Stimulated activated CD8-positive, alpha-beta memory T cell treated with anti-CD3 and anti-CD28 coated beads, Interleukin-12 subunit alpha, Interleukin-12 subunit beta, amount 100 ng/mL, for 4 hours (primary cell): ENCODE measurements at places on chromosomes 1 and 21.

DNA sequence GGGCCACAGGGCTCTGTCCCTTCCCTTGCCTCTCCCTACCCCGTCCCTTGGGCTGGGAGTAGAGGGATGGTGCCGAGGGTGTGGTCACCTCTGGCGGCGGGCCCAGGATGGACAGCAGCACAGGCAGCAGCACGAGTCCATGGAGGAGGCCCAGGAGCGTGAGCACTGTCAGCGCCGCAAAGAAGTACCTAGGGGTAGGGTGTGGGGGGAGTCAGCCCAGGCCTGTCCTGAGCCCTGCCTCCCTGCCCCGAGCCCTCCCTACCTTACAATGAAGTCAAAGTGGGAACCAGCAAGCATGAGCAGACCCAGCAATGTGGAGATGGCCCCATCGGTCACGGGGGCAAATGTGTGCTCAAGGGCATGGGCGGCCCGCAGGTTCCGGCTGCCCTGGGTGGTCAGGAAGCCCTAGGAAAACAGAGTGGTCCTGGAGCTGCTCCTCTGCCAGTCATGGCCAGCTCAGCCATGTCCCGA lies 14.7 kb downstream of the BTBD19 start:
- no peak for DNase-seq

GRCh38 chr1:170886460-170886859 lies 48.9 kb upstream of the MROH9 start:
- no peak for DNase-seq

GRCh38 chr1:29832936-29833335 lies 596.6 kb downstream of the PTPRU start:
- no peak for DNase-seq

DNA sequence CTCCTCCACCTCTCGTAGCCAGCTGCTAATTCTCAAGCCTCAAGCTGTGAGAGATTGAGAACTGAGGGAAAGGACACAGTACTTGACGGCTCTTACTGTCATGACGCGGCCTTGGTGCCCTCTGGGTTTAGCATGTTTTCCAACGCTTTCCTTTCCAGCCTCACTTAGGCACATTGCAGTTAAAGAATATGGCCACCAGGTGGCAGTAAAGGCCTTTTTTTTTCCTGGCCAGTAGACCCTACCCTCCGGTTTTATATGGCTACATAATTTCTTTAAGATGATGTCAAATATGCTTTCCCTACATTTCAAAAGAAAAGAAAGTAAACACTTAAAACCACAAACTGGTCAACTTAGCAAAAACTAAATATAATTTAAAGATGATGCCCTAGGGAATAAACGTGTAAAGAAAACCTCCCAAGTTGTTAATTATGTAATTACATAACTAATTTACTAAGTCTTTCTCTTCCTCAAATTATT lies 56.8 kb upstream of the PRDX6 start:
- DNase-seq, result no peak

DNA sequence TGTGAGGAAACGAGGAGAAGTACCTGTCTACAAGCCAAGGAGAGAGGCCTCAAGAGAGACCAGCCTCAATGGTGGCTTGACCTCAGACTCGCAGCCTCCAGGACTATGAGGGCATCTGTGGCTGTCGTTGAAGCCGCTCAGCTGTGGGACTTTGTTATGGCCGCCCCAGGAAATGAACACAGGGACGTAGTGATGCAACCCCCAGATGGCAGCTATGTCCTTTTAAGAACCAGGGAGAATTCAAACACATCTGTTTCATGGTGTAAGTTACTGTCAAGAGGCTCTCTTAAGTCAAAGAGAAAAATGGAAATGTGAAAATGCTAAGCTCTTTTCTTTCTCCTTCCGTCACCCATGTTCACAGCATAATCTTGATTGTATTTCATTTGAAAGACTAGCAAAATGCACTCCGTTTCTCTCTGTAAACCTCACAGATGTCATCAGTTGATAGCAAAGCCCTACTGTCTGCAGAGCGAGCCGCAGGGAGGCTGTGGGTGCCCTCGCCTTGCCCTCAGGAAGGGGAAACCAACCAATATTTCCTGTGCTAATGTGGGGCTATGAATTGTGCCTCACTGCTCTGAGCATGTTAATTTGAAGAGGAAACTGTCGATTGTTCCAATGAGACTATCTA lies 21.3 kb downstream of the UBASH3A start:
- peak; percentile 60 for DNase-seq

DNA sequence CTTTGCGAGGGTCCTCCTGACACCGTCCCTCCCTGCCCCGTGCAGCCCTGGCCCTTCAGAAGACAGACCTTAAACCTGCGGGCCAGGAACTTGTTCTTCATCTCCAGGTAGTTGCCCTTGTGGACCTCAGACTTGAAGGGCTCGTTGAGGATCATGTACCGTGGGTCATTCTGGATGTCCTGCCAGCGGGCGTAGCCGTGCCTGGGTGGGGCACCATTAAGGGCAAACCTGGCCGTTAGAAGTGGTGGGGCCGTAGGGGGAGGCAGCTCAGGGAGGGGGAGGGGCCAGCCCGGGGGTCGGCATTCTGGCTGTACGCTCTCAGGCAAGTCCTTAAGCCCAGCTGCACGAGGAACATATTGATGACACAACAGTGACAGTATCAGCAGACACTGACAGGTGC lies 64.6 kb downstream of the KCNAB2 start:
- no peak for DNase-seq

DNA sequence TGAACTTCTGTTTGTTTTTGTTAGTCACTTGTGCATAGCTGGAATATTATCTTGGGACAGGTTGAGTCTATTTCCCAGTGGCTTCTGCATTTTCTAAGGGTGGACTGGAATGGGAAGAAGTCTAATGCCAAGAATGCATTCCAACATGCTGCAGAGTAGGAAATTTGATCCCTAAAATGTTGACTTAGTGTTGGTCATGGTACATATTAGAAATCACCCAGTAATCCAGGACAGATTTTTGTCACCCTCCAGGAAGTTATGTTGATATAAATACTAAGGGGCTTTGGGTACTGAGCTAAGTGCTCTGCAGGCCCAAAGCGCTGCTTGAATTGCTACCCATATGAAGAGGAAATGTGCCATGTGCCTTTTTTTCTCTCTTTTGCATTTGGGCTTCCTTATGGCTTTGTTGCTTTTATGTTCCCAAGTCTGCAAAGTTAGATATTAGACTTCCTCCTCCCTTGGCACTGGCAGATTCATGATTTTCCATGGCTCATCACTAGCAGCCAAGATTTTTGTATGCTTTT lies 10.0 kb downstream of the ARID1A start:
- DNase-seq, result no peak

- no peak for DNase-seq
These were observed 168.7 kb upstream of the FMN2 start for GRCh38 chr1:239922778-239923522.

DNA sequence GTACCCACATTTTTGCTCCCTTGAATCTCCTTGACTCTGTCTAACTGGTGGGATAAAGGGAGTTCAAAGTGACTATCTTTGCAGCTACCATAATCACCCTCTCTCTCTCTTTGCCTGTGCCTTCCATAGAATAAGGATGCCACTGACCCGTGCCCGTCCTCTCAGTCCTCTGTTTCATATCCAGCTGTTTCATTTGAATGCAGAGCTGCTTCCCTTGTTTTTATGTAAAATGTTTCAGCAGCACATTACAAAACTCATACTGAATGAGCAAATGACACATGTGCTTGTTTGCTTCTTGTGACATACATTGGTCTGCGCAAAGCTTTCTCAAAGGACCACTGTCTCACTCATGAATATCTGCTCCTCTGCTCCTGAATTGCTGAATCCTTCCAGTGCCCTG lies 38.4 kb downstream of the CDC42 start:
- DNase-seq, result no peak
